Activated CD4-positive, alpha-beta T cell treated with anti-CD3 and anti-CD28 coated beads, Interleukin-2, amount 50 U/mL, for 48 hours (primary cell): ENCODE measurements at places on chromosomes 7 and 10.

GRCh38 chr10:93208717-93209464 lies 135.2 kb downstream of the CYP26A1 start:
- DNase-seq = no peak

- no peak for DNase-seq
These were observed 145.4 kb upstream of the NEBL start for GRCh38 chr10:21042536-21042935.

- no peak for DNase-seq
These were observed 26.9 kb downstream of the CCDC6 start for GRCh38 chr10:59879363-59879913.

GRCh38 chr10:71978988-71979691 lies 14.9 kb downstream of the CHST3 start:
- DNase-seq = no peak

DNA sequence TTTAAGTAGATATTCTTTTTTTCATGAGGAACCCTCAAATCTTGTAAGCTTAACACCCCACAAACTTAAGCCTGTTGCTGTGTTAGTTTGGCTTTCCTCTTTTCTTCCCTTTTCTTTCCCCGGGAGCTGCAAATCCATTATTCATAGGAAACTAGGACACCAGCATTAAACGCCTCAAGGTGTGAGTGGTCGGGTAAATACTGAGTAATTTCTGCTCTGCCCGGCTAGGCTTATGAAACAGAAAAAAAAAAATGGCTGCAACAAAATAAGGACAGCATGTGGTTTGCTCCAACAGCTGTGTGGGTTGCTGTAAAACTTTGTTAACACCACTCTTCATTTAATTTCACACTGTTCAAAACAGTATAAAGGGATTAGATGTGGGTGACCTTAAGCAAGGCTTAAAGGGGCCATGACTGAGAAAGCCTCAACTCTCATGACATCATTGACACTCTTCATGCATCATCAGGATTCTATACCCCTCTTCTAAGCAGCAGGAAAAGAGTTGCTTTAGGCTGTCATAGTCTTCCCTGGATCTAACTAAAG lies 104.1 kb downstream of the AOAH start:
- no peak for DNase-seq

- no peak for DNase-seq
These were observed 362.0 kb downstream of the ZNF248 start for GRCh38 chr10:37495415-37495814.

GRCh38 chr7:130180571-130181262 lies 24.5 kb downstream of the TMEM209 start:
- peak; percentile 72 for DNase-seq

- DNase-seq = no peak
These were observed 7.5 kb downstream of the SPACDR start for GRCh38 chr7:100456562-100456961.

- DNase-seq = no peak
These were observed 12.0 kb upstream of the KCNMA1 start for GRCh38 chr10:77649333-77650331.

GRCh38 chr10:70085975-70086613 lies 33.4 kb downstream of the MACROH2A2 start:
- DNase-seq = no peak

DNA sequence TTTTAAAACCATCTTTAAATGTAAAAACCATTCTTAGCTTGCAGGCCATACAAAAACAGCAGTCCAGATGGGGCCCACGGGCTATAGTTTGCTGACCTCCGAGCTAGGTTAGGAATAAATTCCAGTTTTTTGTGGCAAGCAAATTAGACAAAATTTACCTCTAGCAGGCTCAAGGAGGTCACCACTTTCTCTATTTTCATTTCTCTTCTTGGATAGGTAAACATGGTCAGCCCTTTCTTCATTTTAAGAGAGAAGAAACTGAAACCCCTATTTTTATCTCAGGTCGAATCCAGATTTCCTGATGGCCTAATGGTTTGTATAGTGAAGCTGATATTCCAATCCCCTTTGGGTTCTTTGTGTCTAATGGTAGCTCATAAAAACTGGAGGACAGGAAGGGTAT lies 10.7 kb downstream of the IKZF5 start:
- no peak for DNase-seq

- DNase-seq = no peak
These were observed 21.2 kb downstream of the CAV1 start for GRCh38 chr7:116546054-116546453.

- no peak for DNase-seq
These were observed 46.6 kb upstream of the COL1A2 start for GRCh38 chr7:94348142-94348541.

DNA sequence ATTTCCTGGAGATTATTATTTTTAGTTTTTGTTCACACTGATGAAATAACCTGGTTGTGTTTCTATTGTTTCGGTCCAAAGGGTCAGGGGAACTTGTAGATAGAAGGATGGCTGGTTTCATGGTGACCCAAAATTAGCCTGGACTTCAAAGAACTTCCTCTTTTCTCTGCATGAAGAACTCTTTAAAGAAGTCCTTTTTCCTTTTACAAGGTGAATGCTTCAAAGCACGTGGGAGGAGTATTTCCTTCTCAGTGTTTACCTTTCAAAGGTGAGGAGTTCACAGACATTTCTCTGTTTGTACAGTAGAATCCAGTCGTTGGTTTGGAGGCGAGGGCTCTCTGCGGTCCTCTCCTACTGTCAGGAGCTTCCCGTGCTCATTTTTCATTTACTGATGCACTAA lies 561.7 kb downstream of the GATA3 start:
- no peak for DNase-seq

GRCh38 chr7:36072620-36073019 lies 80.4 kb upstream of the EEPD1 start:
- no peak for DNase-seq

DNA sequence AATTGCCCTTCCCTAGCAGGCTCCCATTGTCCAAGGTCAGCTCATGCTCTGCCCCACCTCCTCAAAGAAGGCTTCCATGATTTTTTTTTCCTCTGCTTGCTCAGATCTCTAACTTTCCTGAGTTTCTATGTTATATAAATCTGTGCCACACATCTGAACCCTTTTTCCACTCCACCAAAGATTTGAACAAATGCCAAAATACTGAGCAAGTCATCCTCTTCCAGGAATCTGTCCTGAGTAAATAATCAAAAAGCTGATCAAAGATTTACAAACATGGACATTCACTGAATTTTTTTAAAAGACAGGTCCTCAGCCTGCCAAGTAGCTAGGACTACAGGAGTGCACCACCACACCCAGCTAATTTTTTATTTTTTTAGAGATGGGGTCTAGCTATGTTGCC lies 102.8 kb upstream of the ARID5B start:
- no peak for DNase-seq

- peak; percentile 28 for DNase-seq
These were observed 662 bp downstream of the DNAJC2 start for GRCh38 chr7:103343758-103344452.

DNA sequence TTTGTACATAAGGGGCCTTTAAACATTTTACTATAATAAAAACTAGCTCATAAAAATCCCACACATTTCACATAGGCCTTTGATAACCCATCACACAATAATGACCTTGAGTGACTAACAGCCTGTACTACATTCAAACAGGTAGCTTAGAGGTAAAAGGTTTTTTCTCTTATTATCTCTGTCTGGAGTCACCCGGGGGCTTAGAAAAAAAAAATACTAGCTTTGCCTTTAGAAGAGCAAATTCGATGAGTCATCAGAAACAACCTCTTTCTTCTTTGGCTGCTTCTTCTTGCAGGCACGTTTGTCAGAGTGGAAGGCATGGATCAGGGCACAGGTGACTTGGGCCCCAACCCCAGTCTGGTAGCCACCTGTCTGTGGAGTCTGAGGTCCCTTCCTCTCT lies 43.4 kb upstream of the ADO start:
- DNase-seq = no peak

- peak; percentile 29 for DNase-seq
These were observed 17.4 kb downstream of the C7orf57 start for GRCh38 chr7:48052748-48053147.

DNA sequence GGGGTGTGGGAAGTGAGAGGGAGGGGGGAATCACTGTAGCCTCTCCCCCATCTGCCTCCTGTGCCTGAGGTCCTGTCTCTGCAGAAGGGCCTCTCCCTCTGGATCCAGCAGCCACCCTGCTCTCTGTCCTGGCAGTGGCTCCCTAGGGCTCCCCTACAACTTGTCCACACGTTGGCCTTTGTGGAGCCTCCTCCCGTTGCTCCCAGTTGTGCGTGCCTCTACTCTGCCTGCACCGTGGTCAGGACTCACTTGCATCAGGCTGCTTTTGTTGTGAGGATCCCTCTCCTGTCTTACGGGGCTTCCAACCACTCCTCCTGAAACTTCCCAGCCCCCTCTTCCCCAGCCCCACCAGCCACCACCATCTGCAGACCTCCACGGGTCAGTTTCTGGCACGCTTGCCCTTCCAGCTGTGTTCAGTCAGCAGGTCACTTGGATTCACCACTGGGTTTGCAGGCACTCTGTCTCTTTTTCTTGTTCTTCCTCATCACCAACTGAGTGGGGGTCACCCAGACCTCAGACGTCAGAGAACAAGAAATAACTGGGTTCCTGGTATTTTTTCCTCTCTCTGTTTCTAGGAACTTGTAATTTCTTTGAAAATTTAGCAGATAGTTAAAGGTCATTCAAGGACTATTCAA lies 62.3 kb downstream of the RAMP3 start:
- no peak for DNase-seq

- DNase-seq = no peak
These were observed 27.3 kb downstream of the SMKR1 start for GRCh38 chr7:129529643-129530042.

GRCh38 chr7:4634166-4634565 lies 47.9 kb upstream of the FOXK1 start:
- DNase-seq = no peak

- no peak for DNase-seq
These were observed 138.2 kb downstream of the ELMO1 start for GRCh38 chr7:37310327-37311080.

DNA sequence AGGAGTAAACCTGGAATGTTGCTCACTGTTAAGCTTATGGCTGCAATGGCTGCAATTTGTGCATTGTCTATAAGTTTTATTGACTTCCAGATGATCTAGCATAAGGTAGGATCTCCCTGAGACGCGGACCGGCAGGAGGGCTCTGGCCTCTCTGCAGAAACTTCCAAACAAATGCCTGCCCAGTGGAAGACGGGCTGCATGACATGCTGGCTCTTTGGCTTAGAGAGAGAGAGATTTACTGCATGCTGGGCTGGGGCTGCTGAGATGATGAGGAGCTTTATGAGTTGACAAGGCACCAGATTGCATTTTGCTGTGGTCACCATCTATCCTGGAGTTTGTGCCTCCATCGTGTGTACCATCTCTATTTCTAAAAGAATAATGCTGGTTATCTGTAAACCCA lies 193.2 kb downstream of the GALNT17 start:
- no peak for DNase-seq
